Activated gamma-delta T cell (primary cell): ENCODE measurements at places on chromosomes 16 and 17.

DNA sequence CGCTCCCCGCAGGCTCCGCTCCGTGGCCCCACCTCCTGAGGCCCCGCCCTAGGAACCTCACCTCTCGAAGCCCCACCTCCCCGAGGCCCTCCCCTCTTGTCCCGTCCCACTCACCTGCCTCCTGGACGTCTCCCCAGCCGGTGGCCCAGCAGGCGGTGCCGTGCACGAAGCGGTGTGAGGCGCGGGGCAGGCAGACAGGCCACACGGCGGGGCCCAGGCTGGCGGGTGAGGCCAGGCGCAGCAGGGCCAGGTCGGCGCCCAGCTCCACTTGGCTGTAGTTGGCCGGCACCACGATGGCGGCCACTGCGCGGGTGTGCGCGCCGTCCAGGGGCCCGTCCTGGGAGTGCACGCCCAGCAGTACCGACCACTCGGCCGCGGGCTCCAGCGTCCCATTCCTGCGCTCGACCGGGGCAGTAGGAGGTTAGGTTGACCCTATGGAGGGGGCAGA, 1.6 kb downstream of the PRSS36 start:
- no peak for DNase-seq

DNA sequence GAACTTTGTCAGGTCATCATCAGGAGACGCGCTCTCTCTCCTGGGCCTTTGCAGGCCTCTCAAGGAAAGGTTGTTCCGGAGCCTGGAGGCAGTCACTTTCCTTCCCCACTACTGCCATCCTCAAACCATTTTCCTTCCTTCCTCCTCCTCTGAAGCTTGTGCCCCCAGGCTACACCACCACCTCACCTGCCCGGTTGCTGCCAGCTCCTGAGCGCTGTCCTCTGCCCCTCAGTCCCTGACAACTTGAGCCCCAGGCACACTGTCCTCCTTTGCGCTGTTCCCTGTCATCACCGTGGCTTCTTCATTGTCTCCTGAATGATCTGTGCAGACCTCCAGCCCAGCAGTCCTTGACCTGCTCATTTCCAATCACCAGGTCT, 18.9 kb downstream of the CDRT4 start:
- DNase-seq, result no peak

GRCh38 chr16:9603316-9603715, 511.9 kb downstream of the HAPSTR1 start:
- DNase-seq, result no peak

GRCh38 chr16:48911700-48912099, 301.7 kb upstream of the N4BP1 start:
- DNase-seq, result no peak

GRCh38 chr16:30896261-30896888, at the start of gene CTF1:
CTF1 (plus strand) TSS chr16:30896614; CDS start chr16:30896644, 30 bp downstream.
- DNase-seq, result no peak

- DNase-seq, result no peak
Observed at GRCh38 chr16:366476-366875, 3.9 kb downstream of the MRPL28 start.

DNA sequence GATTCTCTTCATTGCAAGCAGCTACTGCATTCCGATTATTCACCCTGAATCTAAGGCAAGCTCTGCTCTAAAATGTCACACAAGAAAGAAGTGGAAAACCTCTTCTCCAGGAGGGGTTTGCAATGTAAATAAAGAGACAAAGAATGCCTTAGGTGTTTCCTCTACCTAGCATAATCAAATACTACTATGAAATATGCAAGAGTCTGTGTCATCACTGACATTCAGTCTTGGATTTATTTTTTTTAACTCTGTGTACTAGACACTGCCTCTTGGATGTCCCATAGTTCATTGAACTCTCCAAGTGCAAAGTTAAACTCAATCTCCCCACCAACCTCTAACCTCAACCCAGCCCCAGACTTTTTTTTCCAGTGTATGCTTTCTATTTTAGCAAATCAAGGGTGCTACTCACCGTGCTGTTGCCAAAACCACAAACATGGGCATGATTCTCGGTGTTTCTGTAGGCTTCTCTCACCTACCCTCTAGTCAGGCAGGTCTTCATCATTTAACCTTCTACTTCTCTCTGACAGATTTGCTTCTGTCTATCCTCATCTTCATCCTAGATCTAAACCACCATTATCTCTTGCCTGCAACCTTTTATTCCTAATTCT, 329.1 kb downstream of the CDH13 start:
- DNase-seq, result no peak

GRCh38 chr16:30797670-30798309, 10.8 kb upstream of the ZNF629 start:
- DNase-seq, result no peak

DNA sequence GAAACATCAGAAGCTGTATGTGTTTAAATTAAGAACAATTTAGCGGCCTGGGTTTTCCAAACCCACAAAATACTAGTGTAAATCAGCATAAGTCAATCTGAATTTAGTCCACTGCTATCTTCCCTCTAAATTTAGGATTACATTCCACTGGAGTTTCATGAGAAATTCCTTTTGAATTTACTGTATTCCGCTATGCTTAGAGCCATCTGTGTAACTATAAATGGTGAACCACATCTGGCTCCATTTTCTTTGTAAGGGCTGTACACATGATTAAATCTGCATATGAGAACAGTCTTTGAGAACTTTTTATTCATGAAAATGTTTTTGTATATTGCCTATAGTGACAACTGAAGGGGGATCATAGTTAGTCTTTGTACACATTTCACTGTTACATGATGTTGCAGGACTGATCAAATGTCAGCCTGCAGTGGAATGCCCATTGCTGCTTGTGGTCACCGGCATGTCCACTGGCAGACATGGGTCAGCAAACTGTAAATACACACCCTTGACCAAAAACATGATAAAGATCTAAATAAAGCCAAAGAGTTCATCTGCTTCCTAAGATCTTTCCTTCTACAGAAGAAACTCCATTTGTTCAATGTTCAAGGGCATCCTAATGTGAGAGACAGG, 36.8 kb downstream of the RPGRIP1L start:
- DNase-seq, result no peak
